ENCODE measurements at places on chromosomes 16 and 17.

DNA sequence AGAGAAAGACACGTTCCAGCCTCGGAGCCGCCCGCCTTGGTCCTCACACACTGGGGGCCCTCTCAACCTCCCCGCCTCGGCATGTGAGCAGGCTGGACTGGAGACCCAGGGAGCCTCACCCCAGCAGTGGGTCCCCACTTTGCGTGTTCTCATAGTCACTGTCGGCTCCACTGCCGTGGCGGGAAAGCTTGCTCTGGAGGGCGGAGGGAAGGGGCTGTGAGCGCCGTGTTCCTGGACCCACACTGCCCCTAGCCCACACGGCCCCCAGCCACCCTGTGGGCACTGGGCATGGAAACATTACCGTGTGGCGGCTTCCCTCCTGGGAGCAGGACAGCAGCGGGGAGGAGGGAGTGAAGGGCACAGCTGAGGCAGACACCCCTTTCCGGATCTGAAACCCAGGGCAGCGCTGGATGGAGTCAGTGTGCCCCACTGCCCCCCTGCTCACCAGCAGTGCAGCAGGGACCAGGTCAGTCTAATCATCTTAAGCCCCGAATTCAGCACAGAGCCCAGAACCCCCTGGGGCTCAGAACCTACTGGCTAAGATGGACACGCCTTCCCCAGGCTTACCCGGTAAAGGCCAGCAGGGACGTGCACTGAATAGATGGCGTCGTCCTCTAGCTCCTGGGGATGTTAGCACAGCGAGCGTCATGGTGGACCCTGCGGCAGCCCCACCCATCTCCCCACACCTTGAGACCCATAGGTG is 7.2 kb downstream of the TP53I13 start:
- DNase-seq: no peak

DNA sequence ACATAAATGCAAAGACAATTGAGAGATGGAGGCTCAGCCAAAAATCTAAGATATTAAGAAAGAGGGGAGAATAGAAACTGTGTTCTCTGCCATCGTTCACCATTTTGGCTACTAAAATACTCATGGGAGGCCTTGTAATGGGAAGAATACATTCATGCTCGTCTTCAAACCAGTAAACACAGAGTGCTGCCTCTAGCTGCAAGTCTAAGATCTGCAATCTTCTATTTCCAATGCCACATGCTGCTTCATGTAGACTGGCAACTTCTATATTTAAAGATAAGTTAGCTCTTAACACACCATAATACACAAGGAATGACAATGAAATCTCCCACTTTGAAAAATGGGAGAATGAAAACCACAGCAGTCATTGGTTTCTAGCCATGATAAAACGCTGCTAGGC is 387.3 kb downstream of the HS3ST3B1 start:
- DNase-seq: no peak

GRCh38 chr16:76940251-76940650 is 250.7 kb upstream of the MON1B start:
- no peak for DNase-seq

DNA sequence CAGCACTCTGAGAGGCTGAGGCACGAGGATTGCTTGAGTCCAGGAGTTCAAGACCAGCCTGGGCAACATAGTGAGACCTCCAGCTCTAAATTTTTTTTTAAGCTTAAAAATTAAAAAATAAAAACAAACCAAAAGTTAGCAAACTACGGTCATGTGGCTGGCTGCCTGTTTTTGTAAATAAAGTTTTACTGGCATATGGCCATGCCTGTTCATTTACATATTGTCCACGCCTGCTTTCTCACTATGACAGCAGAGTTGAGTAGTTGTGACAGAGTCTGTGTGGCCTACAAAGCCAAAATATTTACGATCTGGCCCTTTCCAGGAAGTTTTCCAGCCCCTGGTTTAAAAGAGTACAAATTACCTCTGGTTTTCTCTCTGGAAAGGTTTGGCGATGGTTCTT is 3.3 kb downstream of the SLX4 start:
- no peak for DNase-seq

GRCh38 chr16:28163699-28164098 is 48.1 kb downstream of the XPO6 start:
- DNase-seq: no peak

DNA sequence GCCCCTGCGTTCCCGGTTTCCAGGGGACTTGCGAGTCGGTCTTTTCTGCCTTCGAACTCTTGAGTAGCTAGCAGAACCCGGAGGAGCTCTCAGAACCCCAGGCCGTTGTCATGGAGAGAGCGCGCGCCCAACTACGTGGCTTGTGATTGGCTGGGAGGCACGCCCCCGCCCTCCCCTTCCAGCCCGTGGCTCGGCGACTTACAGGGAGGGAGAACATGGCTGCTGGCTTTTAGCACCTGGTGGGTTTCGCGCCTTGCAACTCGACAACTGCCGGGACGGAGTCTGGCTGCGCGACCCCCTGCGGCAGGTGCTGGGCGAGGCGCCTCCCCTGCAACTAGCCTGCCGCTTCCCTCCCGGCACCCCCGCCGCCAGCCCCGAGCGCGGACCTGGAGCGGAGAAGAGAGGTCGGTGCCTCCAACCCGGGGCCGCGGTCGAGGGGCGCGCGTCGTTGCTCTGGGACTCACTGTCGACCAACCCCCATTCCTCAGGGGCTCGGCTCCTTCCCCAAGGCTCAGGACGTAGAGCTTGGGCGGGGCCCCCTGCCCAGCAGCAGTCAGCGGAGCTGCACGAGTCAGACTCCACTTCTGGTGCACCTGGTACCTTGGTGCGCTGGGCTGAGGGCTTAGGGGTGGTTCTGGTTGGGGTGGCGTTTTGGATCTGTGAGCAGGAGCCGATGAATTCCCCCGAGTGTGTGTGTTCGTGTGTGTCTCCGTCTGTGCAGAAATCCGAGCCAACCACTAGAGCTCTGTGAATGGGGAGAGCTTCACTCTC is 9.0 kb upstream of the ZFP90 start:
- DNase-seq: peak; percentile 81

DNA sequence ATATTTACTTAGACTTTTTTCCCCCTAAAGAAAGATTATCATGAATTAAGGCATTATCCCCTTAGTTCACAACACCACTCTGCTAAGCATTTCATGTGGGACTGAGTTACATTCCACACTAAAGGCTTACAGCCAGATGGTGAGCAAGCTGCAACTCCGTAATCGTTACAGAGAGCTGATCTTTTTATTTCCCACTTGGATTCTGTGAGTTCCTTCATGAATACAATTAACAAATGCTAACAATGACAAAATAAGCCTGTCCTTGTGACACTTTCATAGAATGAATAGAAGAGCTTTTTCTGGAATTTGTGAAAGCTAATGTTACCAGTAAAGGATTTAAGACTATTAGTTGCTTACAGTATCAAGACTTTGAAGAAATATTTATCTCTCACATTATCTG is 8.7 kb downstream of the OGFOD1 start:
- DNase-seq: no peak

Data from HCEC 1CT (cell line).